ENCODE measurements at places on chromosomes 16 and 17.

GRCh38 chr17:43356999-43357398 lies 41.8 kb upstream of the ARL4D start:
- DNase-seq: no peak

- no peak for DNase-seq
Measured at GRCh38 chr17:67186782-67187181, 58.2 kb downstream of the HELZ start.

- DNase-seq: peak; percentile 82
Measured at GRCh38 chr16:14529010-14529669, 100.9 kb downstream of the PARN start.

DNA sequence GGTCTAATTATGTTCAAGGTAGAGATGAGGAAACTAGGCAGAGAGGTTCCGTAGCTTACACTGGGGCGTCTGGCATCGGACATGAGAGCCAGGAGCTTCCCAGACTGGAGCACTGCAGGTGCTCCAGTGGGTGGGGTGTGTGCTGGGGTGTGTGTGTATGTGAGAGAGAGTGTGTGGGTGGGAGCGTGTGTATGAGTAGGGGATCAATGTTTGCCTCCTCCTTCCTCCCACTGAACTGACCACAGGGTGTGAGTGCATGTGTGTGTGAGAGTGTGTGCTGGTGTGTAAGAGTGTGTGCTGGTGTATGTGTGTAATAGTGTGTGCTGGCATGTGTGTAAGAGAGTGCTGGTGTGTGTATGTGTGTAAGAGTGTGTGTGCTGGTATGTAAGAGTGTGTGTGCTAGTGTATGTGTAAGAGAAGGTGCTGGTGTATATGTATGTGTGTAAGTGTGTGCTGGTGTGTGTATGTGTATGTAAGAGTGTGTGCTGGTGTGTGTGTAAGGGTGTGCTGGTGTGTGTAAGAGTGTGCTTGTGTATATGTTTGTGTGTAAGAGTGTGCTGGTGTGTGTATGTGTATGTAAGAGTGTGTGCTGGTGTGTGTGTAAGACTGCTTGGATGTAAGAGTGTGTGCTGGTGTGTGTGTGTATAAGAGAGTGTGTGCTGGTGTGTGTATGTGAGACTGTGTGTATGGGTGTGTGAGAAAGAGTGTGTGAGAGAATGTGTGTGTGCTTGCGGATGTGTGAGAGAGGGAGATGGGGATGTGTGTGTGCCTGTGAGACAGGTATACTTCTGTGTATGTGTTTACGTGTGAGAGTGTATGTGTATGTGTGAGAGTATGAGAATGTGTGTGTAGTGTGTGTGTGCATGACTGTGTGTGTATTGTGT lies 139.9 kb downstream of the MRM1 start:
- no peak for DNase-seq

DNA sequence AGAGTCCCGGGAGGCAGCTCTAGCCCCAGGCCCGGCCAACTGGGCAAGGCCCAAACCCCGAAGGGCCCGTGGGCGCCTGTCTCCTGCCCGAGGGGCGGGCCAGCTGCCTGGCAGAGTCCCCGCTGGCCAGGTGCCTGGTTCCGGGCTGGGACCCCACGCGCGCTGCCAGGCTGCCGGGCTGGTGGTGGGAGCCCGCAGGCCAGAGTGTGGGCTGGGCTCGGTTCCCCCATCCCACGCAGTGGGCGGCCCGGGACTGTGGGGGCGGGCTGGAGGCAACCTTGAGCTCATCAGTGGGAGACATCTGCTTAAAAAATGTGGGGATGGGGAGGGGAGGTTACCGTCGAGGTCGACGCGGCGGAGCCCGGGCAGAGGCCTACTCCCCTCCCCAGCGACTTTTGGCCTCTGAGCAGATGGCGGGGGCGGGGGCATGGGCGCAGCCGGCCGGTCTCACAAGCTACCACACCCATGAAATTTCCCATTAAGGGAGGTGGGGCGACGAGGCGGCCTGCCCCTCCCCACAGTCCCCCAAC lies 176.4 kb upstream of the GSE1 start:
- no peak for DNase-seq

- no peak for DNase-seq
Measured at GRCh38 chr16:62701426-62701825, 665.2 kb upstream of the CDH8 start.

DNA sequence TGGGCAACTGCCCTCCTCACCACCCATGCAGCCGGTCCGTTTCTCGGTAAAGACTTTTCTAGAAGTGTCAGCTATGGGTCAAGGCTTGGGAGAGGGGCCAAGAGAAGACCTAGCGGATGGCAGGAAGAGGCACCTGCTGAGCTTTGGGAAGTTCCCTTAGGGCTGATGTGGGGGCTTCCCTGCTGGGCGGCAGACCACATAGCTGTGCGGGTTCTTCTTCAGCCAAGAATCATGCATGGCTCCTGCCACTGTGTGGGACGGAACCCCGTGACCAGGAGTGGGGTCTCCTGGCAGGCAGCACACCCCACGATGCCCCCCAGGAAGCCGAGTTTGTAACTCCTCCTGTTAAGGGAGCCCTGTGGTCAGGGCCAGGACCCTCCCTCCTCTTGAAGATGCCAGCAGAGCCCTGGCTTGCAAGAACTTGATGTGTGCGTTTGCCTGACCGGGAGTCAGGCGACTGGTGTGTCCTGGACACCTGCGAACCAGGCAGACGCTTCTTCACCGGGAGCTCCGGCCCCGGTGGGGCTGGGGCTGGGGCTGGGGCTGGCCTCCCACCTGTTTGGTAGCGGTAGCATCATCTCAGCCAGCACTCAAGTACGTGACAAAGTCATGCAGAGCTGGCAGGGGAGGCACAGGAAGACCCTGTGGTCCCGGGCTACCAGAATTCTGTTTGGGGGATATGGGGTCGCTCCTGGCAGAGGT lies 17.7 kb upstream of the SLC38A10 start:
- DNase-seq: no peak

DNA sequence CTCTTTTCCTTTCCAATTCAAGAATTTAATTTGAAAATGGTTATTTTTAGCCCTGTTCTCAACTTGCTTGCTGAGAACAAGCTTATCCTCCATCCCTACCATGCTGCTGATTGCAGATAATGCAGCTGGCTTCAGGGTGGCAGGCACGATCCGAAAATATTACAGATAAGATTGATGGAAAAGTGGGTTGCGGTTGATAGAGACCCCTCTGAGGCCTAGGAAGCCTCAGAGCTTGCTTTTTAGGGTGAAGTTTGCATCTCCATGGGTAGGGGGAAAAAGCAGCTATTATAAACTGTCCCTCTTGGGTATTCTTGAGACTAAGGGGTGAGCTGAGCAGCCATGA lies 116.5 kb upstream of the GOT2 start:
- no peak for DNase-seq

GRCh38 chr17:37737081-37737480 lies 7.8 kb downstream of the HNF1B start:
- DNase-seq: no peak

- no peak for DNase-seq
Measured at GRCh38 chr17:58200024-58200633, 7.6 kb downstream of the EPX start.

GRCh38 chr17:78330570-78331224 lies 29.2 kb downstream of the SOCS3 start:
- DNase-seq: no peak

DNA sequence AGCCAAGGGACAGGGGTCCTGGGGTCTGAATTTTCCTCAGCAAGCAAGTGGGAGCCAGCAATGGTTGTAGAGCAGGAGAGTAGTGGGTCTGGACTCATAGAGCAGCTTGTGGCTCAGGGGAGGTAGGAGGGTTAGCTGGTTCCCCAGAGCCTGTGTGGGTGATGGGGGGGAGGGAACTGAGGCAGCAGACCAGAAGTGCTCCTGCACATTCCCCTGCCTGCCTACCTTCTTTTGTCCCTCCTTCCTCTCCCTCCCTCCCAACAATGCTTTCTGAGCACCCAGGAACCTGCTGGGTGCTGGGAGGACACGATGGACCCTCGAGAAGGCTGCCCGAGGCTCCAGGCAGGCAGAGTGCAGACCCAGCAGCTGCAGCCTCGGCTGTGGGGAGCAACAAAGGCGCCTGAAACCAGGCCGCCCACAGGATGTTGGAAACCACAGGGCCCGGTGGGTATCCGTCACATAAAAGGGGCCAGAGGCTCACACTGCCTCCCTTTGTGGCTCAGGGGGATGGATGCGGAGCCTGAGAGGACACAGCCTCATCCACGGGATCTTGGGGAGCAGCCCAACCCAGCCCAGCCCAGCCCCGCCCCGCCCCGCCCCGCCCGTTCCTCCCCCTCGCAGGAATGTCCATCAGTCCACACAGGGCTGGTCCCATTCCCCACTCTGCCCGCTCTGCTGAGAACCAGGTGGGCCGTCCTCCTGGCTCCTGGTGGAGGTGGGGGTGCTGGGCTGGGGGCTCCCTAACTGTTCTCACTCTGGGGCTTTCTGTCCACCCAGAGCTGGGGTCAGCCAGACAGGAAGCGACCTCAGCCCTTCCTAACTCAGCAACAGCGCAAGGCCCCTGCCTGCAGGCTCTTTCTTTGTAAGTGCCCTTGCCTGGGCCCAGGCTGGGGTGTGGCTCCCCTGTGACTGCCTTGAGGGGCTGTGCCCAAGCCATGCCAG lies 1.7 kb upstream of the NLRC3 start:
- no peak for DNase-seq

DNA sequence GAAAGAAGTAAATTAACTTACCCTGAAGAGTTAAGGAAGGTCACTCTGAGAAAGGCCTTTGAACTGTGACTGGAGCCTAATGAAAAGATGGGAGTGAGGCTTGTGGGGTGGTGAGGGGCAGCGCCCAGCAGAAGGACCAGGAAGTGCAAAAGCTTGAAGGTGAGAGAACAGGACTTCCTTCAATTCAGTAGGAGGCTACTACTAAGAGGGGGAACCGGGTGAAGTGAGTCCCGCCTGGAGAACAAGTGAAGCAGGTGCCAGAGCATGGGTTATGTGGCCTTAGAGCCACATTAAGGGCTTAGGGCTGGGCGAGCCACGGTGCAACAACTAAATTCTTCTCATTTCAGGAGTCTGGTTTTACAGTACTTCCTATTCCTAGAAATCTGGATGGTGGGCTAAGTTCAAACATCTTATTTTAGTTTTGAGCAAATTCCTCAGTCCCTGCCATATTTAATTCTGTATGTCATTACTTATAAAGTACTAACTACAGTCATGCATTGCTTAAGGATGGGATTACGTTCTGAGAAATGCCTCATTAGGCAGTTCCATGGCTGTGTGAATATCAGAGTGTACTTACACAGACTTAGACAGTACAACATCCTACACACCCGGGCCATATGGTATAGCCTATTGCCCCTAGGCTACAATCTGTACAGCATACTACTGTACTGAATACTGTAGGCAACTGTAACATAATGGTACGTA lies 5.1 kb downstream of the CFAP20 start:
- no peak for DNase-seq

DNA sequence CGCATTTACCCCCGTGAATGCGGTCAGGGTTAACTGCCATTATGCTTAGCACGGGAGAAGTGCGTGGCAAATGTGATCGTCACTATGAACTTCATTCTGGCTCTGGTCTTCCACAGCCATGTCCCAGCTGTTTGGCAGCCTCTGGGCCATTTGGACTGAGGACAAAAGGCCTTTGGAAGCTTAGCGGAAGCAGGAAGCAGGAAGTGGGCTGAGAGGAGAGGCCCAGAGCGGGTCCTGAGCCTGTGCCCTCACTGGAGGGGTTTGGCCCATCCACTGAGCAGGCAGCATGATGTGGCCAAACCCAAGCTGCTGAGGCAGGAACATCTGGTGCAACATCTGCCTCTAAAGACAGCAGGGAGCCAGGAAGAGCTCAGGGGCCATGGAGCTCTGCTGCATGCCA lies 345.9 kb downstream of the C16orf95 start:
- DNase-seq: no peak

DNA sequence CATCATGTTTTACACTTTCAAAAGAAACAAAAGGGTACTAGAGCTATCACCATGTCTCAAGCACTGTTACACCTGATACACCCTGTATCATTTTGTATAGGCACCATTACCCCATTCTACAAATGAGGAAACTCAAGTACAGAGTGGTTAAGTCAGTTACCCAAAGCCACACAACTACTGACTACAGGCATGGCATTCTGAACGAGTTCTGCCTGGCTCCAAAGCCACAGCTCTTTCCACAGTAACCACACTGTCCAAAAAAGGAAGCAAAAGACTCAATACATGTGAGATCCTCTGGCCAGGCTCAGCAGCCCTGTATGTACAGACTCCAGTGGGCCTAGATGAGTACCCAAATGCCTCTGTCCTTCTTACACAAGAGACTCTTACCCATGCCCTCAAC lies 4.7 kb downstream of the DYNC1LI2 start:
- no peak for DNase-seq

DNA sequence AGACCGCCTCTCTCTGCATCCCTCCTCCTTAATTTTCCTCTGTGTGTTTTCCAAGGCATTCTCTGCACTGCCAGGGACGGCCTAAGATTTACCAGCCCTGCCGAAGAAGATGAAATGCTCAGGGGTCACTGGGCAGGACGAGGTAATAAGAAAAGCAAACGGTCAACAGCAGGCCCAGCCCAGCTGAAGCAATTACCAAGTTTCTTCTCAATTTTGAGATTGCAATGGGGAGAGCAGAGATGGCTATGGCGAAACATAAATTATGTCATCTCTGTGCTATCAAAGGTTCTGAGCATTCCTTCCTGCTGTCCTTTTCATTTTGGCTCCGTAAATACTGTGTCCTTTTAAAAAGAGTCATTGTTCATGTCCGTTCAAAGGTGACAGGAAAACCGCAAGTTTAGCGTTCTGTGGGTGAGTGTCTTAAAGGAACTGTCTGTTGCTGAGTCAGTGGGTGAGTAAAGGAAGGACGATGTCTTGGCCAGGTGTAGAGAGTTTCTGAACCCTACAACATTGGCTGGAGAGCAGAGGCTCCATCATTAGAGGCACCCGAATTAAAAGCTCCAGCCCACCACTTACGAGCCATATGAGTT lies 753.9 kb upstream of the EEF2KMT start:
- no peak for DNase-seq

All from right atrium auricular region (tissue), 2 donors.